NCI-H2081 treated with DMSO at 0.1 percent for 48 hours (cell line): ENCODE measurements at places on chromosomes 5 and 9.

DNA sequence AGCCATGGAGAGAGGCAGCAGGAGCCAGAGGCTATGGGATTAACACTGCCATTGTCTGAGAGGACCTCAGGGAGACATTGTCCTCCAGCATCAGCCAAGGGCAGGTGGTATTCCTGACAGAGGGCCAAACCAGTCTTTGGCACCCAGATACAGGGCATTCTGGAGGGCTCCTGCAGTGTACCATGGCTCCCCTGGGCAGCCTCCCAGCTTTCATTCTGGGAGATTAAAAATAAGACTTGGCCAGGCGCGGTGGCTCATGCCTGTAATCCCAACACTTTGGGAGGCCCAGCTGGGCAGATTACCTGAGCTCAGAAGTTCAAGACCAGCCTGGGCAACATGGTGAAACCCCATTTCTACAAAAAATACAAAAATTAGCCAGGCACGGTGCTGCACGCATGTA lies 4.2 kb downstream of the MTAP start:
- DNase-seq = no peak

GRCh38 chr9:133050781-133051180 lies 11.0 kb upstream of the CEL start:
- no peak for DNase-seq

DNA sequence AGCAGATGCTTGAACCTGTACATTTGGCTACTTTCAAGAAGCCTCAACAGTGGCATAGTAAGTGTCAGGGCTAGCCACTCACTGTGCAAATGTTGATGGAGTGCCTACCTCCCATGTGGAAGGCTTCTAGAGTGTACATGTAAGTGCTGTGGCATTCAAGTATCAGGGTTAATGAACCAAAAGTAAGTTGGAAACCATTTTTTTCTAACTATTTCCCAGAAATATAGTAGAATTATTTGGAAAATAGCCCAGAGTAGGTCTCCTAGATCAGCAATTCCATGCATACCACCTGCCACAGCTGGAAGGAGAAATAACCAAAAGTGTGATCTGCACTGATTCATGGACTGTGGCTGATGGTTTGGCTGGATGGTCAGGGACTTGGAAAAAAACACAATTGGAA lies 53.3 kb downstream of the FOXD1 start:
- no peak for DNase-seq

GRCh38 chr5:159422361-159422760 lies 92.1 kb upstream of the IL12B start:
- no peak for DNase-seq

DNA sequence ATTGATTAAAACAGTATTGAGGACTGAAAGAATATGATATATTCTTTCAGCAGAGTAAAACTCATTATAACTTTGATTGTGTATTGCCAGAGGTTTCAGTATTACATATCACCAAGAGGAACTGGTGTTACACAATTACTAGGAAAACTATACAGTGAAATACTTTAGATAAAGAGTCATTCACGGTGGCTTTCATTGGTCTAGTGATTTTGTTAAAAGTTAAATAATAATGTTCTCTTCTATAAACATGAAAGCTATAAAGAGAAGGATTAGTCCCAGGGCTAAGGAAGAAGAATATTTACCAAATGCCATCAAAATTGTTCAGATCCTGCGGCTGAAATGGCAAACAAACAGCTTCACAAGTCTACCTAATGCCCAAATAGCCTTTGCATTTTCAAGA lies 306.2 kb downstream of the SEMA5A start:
- no peak for DNase-seq

GRCh38 chr9:94076557-94076956 lies 7.7 kb upstream of the PTPDC1 start:
- no peak for DNase-seq

DNA sequence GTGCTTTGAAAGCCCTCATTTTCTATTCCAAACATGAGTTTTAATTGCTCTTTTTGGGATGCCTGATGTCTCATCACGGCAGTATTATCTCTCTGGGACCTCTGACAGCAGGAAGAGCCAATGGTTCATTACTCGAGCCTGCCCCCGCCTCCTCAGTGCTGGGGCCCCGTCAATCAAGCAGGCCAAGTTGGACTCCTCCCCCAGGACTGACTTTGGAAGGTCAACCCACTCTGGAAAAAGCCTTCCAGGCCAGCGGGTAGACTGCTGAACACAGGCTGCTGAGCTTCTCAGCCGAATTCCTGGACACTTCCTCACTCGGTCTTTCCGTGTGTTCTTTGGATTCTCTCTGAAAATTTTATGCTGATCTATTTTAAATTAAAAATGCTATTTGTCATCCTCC lies 9.5 kb upstream of the BARHL1 start:
- no peak for DNase-seq

DNA sequence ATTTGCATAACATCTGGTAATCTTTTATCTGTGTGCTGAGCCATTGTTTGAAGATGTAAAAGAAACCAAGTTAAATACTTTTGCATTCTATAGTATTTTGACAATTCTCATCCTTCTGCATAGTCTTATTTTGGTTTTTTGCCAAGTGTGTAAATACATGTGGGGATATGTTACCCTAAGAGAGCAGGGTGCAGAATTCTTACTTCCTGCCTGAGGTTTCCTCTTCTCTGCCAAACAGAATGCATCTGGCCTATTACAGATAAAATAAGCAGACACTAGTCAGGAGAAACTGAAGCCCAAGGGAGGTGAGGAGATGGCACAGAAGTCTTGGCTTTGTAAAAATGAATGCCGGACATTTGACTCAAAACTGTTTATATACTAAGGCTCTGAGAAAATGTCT lies 462.1 kb downstream of the TMEM38B start:
- no peak for DNase-seq
